ENCODE measurements at places on chromosomes 6 and 20.

GRCh38 chr6:129771678-129772077, 61.7 kb upstream of the ARHGAP18 start:
- DNase-seq, result peak; percentile 30

- DNase-seq, result no peak
Observed at GRCh38 chr6:32355018-32355417, 16.7 kb downstream of the TSBP1 start.

GRCh38 chr20:40463171-40463570, 225.9 kb downstream of the MAFB start:
- DNase-seq, result no peak

GRCh38 chr6:111667931-111668330, 62.3 kb upstream of the TRAF3IP2 start:
- no peak for DNase-seq

DNA sequence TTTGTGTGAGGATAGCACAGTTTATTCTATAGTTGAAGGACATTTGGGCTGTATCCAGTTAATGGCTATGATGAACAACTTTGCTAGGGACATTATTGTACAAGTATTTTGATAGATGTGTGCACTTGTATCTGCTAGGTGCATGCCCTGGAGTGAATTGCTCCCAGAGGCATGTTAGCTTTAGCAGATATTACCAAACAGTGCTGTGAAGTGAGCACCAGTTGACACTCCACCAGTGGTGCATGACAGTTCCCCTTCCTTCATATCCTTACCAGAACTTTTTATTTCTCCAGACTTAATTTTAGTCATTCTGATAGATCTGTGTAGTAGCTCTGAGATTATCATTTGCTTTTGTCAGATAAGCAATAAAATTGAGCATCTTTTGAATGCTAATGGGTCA, 48.9 kb upstream of the ENPP5 start:
- DNase-seq, result no peak

DNA sequence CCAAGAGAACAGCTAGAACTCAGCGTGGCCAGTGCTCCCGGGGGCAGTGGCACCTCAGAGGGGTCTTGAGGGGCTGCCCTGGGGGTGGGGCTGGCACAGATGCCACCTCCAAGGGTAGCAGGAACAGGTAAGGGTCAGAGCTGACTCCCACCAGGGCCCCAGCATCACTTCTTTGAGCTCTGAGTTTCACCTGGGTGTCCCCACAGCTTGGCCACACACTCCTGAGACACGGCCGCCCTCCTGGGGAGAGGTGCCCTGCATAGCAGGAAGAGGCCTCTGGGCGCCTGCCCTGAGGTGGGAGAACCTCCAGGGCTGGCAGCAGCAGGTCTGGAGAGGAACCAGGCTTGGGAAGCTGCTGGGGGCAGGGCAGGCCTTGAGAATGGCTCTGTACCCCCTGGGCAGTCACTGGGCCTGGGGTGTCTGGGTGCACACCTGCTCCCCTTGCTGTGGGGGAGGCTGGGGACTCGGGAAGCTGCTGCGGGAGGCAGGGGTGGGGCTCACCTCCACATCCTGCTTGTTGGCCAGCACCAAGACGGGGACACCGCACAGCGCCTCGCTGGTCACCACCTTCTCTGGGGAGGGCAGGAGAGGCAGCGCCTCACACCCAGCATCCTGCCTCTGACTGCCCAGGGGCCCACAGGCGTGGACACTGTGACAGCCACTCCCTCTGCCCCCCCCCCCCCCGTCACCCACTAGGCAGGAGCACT, 5.0 kb downstream of the TNFRSF6B start:
- DNase-seq, result peak; percentile 1

DNA sequence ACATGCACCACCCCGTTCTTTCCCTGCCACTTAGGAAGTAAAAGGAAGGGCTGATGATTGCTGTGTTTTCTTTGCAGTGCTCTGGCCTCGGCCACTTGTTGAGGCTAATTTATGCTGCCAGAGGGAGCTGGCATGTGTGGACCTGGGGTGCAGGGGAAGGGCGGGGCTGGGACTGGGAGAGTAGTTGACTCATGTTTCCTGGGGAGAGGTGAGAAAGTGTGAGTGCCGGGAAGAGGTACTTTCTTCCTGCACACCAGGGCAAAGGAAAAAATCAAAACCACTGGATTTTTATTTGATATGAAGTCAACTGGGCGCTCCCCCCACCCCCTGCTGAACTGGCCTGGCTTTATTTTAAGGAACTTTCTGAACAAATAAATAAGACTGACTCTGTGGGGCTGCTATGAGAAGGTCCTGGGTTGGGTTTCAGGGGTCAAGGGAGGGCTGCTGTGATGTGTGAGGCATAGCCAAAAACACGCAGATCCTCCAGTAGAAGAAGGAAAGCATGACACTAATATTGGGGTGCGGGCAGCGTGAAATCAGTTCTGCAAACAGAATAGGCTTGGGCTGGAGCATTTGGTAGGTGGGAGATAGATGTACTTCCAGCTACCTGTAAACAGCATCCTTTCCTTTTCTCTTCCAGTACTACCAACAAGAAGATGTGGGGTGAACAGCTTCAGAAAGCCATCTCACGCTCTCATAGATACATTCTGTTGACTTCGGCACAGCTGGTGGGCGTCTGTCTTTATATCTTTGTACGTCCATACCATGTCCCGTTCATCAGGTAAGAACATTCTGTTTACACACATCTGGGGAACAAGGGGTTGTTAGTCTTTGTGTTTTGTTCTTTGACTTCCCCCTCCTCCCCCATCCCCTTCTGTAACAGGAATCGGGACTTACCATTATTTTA, 87.5 kb downstream of the SYNJ2 start:
- no peak for DNase-seq

DNA sequence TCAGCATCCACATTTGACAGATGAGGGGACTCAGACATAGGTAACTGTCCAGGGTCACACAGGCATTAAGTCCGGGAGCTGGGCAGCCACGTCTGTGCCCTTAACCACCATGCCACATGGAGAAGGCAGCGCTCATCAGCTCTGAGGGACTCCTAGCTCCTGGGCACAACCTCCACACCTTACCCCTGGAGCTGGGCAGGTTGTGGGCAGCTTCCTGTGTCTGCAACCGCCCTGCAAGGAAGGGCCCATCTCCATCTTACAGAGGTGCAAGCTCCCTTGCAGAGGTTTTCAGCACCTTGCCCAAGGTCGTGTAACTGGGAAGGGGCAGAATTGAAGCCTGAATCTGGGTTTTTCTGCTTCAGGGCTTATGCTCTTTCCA, 7.9 kb downstream of the CCDC167 start:
- DNase-seq, result no peak

DNA sequence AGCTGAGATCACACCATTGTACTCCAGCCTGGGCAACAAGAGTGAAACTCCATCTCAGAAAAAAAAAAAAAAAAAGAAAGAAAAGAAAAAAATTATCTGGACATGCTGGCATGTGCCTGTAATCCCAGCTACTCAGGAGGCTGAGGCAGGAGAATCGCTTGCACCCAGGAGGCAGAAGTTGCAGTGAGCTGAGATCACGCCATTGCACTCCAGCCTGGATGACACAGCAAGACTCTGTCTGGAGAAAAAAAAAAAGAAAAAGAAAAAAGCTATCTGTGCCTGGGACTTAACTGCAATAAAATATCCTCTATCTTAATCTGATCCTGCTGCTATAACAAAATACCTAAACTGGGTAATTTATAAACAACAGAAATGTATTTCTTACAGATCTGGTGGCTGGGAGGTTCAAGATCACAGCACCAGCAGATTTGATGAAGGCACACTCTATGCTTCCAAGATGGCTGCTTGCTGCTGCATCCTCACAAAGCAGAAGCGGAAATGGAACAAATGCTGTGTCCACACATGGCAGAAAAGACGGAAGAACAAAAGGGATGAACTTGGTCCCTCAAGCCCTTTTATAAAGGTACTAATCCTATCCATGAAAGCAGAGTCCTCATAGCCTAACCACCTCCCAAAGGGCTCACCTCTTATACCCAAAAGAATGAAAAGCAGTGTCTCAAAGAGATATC, 273.3 kb upstream of the JARID2 start:
- DNase-seq, result no peak

GRCh38 chr6:156933201-156934068, 156.3 kb downstream of the ARID1B start:
- DNase-seq, result peak; percentile 50

- peak; percentile 46 for DNase-seq
Observed at GRCh38 chr20:25623225-25623735, 534 bp downstream of the NANP start.

- no peak for DNase-seq
Observed at GRCh38 chr20:24497851-24498250, 28.4 kb downstream of the SYNDIG1 start.

GRCh38 chr6:133236932-133237331, 4.2 kb upstream of the EYA4 start:
- no peak for DNase-seq

- no peak for DNase-seq
Observed at GRCh38 chr6:4510317-4510716, 265.9 kb upstream of the CDYL start.

DNA sequence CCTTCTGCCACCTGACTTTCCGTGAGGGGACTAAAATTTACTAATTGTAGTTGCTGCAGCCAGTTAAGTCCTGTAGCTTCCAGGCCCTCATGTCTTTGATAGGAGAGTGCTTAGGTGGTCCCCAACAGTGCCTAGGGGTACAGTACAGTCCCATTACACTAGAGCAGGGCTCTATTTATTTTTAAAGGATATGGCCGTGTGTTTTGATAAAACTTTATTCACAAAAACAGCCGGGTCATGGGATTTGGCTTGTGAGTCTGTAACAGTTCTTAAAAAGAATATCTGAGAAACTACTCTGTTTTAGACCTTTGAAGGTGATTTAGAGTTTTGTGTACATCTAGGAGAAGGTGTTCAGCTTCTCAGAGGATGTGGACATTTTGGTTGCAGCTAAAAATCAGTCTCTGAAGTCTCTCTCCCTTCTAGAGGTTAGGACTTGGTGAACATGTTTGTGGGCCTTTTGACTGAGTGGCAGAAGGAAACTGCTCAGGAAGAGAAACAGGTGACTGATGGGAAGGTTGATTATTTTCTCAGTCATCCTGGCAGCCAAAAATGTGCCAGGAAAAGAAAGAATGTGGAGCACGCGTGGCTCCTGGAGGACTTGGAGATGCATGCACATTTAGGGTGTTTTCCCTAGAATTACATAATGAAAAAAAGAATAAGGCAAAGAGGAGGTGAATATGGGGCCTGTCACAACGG, 57.4 kb downstream of the VAPB start:
- no peak for DNase-seq

- peak; percentile 57 for DNase-seq
Observed at GRCh38 chr6:15897063-15897876, 231.6 kb upstream of the MYLIP start.

DNA sequence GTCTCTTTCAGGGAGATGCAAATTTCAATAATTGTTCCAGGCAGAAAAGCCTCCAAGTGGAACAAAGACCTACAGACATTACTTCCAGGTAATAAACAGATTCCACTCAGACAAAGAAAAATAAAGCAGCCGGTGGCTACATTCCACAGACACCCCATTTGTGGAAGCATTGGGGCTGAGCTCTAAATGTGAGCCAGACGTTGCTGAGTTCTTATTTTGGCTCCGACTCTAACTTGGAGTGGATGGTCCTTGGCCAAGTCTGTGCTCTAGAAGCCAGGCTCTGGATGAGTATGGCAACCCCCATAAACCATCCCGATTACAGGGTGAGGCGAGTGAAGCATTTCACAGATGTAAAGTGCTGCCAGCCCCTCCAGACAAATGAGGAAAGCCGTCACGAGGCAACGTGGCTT, 6.6 kb downstream of the TRAM2 start:
- DNase-seq, result peak; percentile 44

GRCh38 chr6:145017516-145017915, 717.8 kb downstream of the EPM2A start:
- DNase-seq, result no peak

- no peak for DNase-seq
Observed at GRCh38 chr6:127520066-127520465, 931 bp upstream of the MTCL3 start.

DNA sequence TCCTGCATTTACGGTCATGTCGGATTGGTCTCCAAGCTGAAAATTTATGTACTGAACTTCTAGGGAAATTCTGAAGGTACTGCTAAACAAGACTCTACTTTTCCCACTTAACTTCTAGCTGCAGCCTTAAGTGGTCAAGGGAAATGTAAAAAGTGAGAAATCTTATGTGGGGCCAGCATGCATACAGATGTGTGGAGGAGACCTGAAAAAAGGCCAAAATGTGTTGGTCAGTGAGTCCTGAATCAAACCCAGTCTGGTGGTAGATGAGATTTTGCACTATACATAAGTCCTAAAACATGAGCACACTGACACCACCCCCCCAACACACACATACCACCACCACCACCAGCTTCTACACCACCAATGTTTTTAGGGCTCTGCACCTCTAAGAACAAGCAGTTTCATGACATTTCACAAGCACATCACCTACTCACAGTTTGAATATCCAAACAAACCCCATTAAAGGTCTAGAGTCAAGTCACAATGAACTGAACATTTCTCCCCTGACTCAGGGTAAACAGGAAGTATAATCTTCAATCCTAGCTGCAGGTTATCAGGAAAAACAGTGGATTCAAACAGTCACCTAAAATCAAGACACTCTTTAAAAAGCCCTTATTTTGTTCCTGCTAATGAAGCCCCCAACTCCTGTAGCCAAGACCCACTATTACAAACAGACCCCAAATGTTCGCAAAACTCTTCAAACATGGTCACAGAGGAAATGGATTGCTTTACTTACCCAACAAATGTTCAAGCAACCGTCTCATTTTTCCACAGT, 1.6 kb downstream of the ZMYND8 start:
- DNase-seq, result no peak

GRCh38 chr6:111805511-111806164, 67.6 kb downstream of the FYN start:
- no peak for DNase-seq

DNA sequence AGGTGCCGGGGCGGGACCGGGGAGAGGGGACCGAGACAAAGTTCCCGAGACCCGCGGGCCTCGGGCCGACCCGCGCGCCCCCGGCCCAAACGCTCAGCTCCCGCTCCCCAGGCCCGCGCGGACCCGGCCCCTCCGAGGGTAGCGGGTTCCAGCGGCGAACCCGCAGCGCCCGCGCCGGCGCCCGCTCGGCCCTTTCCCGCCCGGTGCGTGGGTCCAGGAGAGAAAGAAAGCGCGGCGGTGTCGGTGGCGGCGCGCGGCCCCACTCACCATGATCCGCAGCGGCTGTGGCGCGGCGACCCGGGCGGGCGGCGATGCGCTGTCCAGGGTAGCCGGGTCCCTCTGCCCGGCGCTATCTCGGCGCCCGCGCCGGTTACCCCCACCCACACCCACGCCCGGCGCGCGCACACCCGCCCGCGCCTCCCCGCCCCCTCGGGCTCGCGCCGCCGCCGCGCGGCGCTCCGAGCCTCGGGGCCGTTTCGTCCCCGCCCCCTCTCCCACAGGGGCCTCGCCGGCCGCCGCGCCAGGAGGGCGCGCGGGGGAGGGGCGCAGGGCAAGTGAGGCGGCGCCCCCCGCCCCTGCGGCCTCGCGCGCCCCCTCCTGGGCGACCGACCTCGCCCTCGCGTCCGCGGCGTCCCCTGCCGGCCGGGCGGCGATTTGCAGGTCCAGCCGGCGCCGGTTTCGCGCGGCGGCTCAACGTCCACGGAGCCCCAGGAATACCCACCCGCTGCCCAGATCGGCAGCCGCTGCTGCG, at the start of gene ELOVL2:
Gene ELOVL2, minus strand, starts transcription at position 345 of the 751 bp plus-strand sequence. Its CDS starts 75 bp downstream, at position 270.
- peak; percentile 51 for DNase-seq

Measured in ELF-1 (cell line).